ENCODE measurements at places on chromosomes 12 and 14.
A peak's percentile ranks its signal among the peaks of the same experiment; 100 is the strongest.

GRCh38 chr14:24848102-24848790 is 201.7 kb downstream of the STXBP6 start:
- DNase-seq = peak; percentile 70

GRCh38 chr14:59017285-59017965 is 171.0 kb upstream of the DAAM1 start:
- no peak for DNase-seq

- DNase-seq = peak; percentile 6
These were observed 267.6 kb upstream of the OR4E1 start for GRCh38 chr14:21940887-21941856.

DNA sequence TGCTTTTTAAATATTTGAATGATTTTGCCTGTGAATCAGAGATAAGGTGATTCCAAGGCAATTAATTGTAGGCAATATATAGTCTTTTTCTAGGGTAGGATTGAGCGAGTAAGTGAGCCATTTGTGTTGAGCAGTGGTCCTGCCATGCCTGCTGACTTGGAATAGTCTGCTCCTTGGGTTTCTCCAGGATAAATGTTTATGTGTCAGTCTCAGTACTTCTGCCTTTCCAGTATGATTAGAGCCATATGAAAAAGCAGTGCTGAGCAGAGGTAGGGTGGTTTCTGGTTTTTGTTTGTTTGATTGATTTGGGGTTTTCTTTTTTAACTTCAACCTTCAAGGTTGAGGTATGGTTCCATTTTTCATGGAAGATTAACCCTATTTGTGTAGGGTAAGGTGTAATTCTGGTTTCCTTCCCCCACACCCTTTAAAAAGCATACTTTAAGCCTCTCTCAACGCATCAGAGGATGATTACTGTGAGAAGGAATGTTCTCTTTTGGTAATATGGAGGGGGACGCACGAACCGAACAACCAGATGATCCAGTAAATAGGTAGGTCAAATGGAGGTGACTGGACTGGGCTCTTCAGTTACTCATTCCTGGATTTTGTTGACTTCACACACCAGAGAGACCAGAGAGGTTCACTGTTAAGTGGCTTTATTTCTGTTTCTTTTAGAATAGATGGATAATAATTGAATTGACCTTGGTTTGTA is 22.7 kb downstream of the FRMD6 start:
- peak; percentile 61 for DNase-seq

- DNase-seq = no peak
These were observed 15.7 kb downstream of the PLEKHG7 start for GRCh38 chr12:92718483-92718990.

DNA sequence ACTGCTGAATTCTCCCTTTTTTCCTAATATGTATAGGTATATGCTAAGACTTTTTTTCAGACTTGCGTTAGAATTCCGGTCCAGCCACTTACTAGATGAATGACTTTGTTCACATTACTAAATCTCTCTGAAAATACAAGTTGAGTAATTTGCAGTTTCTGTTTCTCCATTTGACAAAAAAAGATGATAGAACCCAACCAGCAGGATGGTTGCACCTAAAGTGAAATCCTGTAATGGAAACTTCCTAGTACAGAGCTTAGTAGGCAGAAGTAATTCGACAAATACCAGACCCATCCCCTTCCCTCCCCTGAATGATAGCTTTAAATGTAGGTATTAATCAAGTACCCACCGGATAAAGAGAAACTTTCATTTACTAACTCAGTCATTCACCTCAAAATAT is 113.6 kb upstream of the RAP1B start:
- no peak for DNase-seq

DNA sequence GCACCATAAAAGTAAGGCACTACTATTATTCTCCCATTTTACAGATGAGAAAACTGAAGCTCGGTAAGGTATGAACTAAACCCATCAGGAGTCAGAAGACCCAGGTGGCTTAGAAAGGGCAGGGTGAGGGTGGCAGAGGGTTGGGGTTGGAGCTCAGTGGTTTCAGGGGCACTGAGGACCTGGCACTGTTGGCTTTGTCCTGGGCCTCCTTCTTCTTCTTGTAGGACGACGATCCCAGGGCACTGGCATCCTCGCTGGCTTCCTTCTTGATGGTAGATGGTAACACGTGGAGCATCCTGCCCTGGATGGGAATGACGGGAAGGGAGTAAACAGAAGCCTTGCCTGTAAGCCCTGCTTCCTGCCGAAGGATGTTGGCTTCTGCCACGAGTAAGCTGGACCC is 19.9 kb downstream of the RBM19 start:
- DNase-seq = no peak

- DNase-seq = no peak
These were observed 13.6 kb downstream of the LRRK2 start for GRCh38 chr12:40238266-40238902.

DNA sequence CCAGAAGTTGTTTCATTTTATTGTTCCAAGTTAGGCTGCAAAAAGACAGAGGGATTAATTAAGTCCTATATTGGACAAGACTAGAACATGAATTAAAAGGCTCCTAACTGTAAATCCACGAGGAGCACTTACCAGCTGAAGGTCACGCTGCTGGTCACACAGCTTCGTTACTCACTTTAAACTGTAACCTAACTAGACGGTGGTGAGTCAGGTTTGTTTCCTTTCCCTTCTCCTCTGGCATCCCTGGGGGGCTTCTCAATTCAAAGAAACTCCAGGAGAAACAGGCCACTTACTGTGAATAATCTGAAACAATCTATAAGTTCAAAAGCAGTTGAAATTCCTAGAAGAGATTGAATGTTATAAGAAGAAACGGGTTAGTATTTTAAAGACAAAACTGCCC is 331.4 kb downstream of the BCAT1 start:
- peak; percentile 43 for DNase-seq

DNA sequence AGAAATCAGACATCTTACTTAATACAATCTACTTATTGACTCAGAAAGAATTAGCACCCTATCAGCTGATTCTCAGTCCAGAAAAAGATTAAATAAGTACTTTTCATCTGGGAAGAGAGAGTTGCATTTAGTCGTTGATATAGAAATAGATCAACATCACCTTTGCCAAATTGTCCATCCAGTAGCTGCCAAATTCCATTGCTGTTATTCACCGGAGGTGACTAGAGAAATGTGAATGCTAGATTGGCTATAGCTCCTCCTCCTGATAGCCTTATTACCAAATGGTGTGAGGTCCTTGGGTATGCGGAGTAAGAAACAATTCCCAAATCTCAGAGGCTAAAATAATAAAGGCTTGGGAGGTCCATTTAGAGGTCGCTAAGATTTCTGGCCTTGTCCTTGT is 723.3 kb upstream of the FLRT2 start:
- DNase-seq = peak; percentile 15

DNA sequence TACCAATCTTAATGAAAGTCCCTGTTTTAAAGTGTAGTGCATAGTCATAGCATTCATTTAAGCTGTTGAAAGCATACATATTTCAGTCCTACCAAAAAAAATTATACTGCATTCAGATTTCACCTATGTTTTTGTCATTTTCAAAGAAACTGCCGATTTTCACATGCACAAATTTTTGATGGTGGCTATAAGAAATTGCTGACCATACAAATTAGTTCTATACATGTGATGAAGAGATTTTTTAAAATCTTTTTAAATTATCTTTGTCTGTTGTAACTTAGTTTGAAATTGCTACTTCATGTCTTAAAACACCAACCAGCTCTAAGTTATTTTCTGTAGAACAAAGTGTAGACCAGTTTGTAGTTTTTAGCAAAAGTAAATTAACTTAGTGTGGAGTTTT is 3.5 kb upstream of the GTF2A1 start:
- no peak for DNase-seq

DNA sequence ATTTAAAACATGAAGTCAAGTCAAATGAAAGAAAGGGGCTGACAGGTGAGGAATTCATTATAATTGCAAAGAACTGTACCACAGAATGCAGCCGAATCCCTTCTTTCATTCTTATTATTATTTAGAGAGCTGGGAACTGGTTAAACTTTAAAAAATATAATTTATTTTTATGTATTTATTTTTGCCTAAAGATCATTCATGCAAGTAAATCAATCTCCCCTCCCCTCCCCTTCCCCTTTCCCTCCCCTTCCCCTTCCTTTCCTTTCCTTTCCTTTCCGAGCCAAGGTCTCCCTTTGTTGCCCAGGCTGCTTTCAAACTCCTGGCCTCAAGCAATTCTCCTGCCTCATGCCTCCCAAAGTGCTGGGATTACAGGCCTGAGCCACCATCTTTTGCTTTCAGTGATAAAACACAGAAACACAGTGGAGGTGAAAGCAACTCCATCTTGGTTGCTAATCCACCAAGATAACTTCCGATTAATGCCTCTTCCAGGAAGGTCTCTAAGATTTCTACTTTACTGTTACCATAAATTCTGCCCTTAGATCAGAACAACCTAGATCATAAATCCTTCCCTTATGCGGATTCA is 6.0 kb upstream of the UBC start:
- no peak for DNase-seq

DNA sequence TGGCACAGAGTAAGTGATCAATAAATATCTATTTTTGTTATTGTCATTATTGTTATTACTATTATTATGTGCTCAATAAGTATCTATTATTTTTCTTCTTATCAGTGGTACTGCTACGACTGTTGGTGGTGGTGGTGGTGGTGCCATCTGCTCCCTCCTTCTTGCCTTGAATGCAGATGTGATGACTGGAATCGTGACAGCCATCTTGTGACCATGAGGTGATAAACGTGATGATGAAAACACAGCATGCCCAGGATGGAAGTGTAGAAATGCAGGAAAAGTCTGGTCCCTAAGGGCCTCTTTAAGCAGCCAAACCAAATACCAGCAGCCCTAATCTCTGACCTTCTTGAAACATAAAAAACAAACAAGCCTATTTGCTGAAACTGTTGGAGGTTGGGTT is 22.4 kb downstream of the SLC6A12 start:
- no peak for DNase-seq

DNA sequence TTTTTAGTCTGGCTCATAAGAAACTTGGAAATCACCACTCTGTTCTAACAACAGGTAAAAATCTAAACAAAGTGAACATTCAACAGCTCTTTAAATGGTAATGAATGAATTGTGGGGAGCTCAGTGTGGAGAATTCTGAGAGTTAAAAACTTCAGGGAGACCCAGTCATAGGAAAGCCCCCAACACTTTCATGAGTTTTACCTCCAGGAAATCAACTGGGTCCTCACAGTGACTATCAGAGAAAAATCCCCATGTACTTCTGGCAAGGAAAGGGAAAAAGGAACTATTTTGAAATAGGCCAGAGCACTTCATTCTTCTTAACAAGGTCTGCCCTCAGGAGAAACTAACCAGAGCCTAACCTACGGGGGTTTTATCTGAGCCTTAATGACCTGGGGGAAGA is 134.7 kb downstream of the CMAS start:
- DNase-seq = no peak

- no peak for DNase-seq
These were observed 250.1 kb upstream of the PRKD1 start for GRCh38 chr14:30177781-30178180.

GRCh38 chr14:69945912-69946311 is 66.7 kb downstream of the SMOC1 start:
- DNase-seq = peak; percentile 5

- DNase-seq = no peak
These were observed 71.5 kb downstream of the PRMT8 start for GRCh38 chr12:3562484-3562883.
